CD14-positive monocyte (primary cell): ENCODE measurements at places on chromosomes 2 and 18.

GRCh38 chr2:218505754-218506371 lies 62.3 kb downstream of the USP37 start:
- DNase-seq: no peak

- DNase-seq: no peak
These were observed 25.4 kb upstream of the DTNB start for GRCh38 chr2:25698752-25699151.

- no peak for DNase-seq
These were observed 115.2 kb downstream of the EXOC6B start for GRCh38 chr2:72710418-72711152.

DNA sequence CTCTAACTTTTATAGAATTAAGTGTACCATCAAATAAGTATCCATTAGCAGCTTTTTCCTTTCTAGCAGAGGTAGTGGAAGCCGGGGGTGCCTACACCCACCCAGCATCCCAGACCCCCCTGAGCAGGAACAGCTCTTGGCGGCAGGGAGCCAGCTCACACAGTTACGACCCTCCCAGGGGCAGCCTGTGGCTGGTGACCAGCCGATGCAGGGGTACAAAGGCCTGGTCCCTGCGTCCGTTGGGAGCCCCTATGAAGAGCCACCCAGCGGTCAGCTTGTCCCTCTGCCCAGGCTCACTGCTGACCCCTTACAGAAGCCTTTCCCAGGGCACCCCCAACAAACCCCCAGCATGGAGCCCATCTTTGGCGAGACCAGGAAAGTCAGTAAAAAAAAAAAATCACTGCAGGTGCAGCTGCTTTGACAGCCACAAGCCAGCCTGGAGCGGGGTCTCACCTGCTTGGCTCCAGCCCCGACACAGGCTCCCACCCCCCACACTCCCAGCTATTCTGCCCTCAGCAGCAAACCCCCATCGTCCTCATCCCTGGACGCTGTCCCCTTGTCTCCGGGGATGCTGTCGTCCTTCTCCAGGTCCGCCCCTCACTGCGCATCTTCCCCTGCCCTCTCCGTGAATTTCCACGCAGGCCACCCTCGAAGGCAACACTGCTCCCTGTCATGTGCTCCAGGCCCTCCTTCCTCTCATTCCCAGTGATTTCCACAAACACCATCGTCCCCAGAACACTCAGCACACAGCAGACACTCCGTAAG lies 43.1 kb downstream of the GPC1 start:
- no peak for DNase-seq

- DNase-seq: peak; percentile 10
These were observed 50.0 kb downstream of the HDHD2 start for GRCh38 chr18:47100212-47100831.

GRCh38 chr2:140023291-140023690 lies 1243.1 kb upstream of the NXPH2 start:
- DNase-seq: no peak

DNA sequence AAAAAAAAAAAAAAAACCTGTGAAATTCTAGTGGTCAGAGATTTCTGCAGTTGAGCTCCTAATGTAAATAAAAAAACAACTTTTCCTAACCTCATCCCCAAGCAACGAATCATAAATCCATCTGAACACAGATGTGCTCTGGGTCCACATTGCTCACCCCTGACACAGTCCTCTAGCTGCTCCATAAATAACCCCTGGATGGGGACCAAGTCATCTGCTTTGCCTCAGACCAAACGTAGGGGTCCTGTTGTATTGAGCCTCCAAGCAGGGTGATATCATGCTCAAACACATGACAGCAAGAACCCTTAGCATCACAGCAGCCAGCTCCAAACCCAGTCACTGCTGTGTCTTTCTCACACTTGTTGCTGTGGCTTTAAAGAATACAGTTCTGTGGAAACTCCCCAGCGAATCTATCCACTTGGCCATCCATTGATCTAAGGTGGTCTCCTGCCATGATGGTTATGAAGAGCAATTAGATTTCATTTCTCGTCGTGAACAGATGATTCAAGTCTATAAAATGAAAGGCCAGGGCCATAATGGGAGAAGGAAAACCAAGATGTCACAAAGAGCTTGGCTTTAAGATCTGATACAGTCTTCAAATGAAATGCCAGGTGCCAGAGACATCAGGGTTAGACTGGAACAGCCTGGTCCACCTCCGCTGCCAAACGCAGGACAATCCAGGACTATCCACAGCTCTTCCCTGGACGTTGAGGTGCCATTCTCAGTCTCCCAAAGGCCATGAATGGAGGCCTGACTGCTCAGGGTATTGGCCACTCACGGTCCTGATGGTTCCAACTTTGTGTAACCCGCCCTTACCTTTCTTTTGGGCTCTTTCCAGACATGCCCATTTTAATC lies 39.0 kb downstream of the TBC1D8 start:
- DNase-seq: no peak

DNA sequence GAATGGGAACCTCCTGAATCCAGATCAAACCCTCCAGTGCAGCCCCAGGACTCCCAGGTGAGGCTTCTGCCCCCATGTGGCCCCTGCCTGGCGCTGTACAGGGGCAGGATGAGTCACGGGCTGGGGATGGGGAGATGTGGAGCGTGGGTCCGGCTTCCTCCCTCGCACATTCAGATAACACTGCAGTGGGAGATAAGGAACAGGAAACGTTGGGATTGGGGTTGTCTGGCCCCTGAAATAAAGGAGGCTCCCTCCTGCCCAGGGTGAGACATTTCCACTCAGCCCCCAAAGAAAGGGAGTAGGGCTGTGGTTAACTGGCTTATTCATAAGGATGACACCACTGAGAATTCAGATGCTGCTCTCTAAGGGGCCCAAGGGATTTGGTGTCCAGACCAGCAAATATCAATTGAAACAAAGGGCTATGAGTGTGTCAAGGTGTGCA lies 30.7 kb downstream of the IGFBP5 start:
- no peak for DNase-seq

- no peak for DNase-seq
These were observed 161.7 kb downstream of the INSIG2 start for GRCh38 chr2:118250001-118250400.

GRCh38 chr18:56109757-56110156 lies 521.8 kb upstream of the TCF4 start:
- no peak for DNase-seq

DNA sequence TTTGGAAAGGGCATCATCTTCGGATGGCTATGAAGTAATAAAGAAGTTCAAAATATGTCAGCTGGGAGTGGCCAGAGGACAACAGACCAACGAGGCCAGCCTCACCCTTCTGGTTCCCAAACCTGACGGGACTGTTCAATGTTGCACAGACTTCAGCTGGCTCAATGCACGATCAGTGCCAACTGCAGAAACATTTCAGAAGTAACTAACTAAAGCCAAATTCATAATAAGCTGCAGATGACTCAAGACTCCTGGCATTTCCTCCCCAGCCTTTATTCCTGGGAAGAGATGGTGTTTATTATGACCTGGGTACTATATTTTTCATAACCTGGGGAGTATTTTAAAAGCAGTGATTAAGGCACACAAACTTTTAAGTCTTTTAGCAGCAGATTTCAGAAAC lies 3.8 kb upstream of the ATP6V1C2 start:
- no peak for DNase-seq

GRCh38 chr2:151478011-151478410 lies 68.3 kb downstream of the RIF1 start:
- no peak for DNase-seq

- no peak for DNase-seq
These were observed 131.6 kb downstream of the NXPH2 start for GRCh38 chr2:138648606-138649005.

DNA sequence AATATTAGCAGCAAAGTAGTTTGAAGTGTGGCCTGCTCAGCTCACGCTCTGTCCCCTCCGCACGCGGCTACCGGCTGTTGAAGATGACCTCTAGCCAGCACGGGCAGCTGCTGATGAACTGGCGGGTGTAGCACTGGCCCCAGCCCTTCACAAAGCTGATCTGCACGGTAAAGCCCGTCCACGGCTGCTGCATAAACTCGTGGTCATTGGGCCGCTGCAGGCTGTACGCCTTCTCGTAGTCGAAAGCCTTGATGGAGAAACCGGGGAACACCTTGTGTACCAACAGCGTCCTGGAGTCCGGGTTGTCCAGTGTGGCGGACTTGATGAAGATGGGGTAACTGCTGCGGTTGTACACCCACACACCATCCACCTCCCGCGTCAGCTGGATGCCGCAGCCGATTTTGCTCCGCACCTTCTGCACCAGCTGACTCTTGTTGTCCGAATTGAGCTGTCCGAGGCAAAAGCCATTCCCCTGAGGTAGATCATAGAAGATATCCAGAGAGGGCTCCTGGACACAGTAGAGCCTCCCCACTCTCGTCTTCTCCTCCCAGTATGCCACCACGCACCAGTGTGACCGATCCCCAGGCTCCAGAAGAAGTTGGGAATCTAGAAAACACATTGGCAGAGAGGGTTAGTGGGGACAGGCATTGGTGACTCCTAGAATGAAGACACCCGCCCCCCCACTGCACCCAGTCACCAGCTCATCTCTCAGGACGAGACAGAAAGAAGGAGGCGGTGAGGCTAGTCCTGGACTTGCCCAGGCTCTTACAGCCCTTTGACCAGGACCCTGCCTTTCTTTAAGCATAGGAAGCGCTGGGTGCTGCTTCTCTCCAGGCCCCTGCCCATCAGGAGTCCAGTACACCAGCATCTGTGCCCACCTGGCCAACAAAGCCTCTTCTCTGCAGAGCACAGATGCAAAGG lies 29.2 kb downstream of the SMAD7 start:
- DNase-seq: no peak

- DNase-seq: no peak
These were observed 5.3 kb downstream of the COL3A1 start for GRCh38 chr2:188979187-188980114.

DNA sequence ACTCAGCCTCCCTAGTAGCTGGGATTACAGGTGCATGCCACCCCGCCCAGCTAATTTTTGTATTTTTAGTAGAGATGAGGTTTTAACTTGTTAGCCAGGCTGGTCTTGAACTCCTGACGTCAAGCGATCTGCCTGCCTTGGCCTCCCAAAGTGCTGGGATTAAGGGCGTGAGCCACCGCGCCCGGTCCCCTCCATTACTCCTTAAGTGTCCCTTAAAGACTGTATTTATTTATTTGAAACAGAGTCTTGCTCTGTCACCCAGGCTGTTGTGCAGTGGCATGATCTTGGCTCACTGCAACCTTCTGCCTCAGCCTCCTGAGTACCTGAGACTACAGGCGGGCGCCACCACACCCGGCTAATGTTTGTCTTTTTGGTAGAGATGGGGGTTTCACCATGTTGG lies 148.6 kb downstream of the TGIF1 start:
- DNase-seq: no peak

- no peak for DNase-seq
These were observed 13.4 kb downstream of the IL37 start for GRCh38 chr2:112924360-112924759.

GRCh38 chr18:26826656-26827235 lies 38.8 kb downstream of the AQP4 start:
- DNase-seq: no peak

GRCh38 chr2:225070811-225071210 lies 28.5 kb upstream of the DOCK10 start:
- DNase-seq: no peak

- DNase-seq: no peak
These were observed 828.4 kb upstream of the VRK2 start for GRCh38 chr2:57218206-57218605.

DNA sequence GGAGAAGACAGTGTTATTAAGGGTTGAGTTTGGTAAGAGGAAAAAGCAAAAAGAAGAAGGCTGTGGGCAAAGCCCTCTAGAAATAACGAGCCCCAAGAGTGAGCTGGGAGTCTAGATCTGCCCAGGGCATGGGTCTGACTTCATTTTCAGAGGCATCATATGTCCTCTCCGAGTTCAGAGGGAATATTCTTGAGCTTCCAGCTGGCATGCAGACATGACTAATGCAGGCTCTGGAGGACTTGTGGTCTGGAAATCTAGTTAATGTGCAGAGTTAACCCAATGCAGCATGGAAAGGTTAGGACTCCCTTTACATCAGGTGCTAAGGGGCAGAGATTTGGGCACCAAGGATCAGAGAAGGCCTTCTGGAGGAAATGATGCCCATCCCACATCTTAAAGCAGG lies 7.3 kb downstream of the ACMSD start:
- DNase-seq: no peak

DNA sequence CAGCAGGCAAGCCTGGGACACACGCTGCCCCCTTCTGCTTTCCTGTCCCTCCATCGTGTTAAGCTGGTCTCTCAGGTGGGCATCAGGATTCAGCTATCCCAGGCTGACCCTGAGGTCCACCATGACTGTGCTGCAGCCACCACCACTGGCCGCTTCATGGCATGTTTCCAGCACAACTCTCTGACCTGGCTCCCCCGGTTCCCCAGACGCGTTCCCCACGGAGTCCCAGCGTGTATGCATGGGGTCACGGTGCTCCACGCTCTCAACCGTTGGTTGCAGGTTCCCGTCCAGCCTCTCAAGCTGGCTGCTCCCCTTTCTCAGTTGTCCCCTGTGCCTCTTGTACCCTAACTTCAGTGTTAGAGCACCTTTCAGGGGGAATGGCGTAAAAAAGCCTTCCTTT lies 20.3 kb downstream of the HPCAL1 start:
- no peak for DNase-seq

DNA sequence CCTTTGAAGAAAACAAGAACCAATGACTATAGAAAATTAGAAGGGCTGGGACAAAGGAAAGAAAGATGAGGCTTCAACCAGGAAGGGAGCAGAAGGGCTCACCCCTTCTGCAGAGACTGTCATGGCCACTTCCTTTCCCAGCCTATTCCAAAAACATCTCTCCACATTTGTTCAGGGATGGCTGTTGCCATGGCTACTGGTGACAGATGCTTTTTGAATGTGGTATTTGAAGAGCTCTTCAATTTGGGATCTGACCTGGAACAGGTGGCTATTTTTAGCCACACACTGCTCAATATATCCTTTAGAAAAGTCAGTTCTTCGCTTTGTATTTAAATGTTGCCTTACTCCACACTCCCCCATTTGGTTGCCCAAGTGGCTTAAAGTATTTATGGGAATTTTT lies 64.1 kb upstream of the LCLAT1 start:
- DNase-seq: no peak

DNA sequence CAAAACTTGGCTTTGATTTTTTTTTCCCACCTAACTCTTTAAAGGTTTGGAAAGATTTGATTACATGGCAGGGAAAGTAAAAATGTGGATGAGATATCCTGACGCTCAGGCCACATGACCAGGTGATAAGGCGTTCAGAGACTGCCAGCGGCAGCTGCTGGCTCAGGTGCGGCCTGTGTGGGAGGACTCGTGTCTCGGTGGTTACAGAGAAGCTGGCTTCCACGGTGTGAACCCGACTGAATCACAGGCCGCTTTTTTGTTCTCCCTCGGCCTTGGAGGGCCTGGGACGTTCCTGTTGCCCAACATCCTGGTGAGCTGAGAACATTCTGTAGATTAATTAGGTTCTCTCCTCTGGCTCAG lies 124.2 kb upstream of the ZNF516 start:
- DNase-seq: peak; percentile 70

- DNase-seq: no peak
These were observed 62.4 kb upstream of the ATIC start for GRCh38 chr2:215249501-215249900.

- DNase-seq: no peak
These were observed 184.1 kb upstream of the KYNU start for GRCh38 chr2:142693171-142693950.
